Frontal cortex (tissue), 4 donors: ENCODE measurements at places on chromosomes 6 and 20.

GRCh38 chr6:164086076-164086887, 671.8 kb downstream of the QKI start:
- no peak for DNase-seq

DNA sequence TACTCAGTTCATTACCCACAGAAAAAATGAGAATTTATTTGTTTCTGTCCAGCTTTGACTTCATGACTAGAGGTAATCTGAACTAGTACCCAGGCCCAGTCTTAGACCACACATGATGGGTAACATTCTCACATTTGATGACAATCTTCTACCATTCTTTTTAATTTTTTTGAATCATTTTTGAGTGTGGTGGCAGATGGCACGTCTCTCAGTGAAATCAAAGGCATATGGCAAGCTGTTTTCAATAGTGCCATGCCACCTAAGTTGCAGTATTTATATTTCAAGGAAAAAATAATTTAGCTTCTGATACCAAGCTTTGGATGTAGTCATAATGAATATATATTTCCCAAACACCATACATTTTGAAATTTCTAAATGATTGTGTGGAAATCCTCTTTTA, 88.8 kb upstream of the HS3ST5 start:
- DNase-seq, result no peak

DNA sequence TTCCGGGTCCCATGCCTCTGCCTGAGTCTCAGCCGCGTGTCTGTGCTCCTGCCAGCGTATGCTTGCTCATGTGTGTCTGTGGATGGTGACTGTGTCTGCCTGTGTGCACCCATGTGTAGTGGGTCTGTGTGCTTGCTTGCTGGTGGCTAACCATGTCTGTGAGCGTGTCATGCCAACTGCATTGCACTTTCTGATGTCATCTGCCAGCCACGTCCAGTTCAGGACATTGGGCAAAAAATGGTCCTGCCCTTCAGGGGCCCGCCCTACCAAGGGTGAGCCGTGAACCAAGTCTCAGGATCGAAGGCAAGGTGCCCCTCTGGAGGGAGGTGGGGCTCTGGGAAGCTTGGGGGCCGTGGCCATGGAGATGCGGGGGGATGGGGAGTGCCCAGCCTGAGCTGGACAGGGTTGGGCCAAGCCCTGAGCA, 9.4 kb upstream of the ZBTB46 start:
- DNase-seq, result no peak

- no peak for DNase-seq
These were observed 168.9 kb downstream of the FRK start for GRCh38 chr6:115891750-115892149.

DNA sequence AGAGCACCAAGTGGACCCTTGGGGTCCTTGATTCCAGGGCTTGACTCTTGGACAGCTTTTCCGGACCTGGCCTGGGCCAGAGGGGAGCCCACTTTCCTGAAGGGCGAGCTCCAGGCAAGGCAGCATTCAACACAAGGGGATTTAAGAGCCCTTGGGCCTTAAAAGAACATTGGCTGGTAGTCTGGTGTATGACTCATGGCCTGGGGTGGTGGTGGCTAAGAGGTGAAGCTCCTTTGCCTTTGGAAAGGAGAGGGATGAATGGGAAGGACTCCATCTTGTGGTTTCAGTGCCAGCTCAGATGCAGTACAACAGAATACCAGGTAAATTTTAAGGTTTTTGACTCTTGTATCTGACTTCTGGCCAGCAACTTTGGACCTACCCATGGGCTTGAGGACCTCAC, 760.7 kb downstream of the GRIK2 start:
- DNase-seq, result no peak

- no peak for DNase-seq
These were observed 248.7 kb upstream of the RREB1 start for GRCh38 chr6:6859105-6859504.

DNA sequence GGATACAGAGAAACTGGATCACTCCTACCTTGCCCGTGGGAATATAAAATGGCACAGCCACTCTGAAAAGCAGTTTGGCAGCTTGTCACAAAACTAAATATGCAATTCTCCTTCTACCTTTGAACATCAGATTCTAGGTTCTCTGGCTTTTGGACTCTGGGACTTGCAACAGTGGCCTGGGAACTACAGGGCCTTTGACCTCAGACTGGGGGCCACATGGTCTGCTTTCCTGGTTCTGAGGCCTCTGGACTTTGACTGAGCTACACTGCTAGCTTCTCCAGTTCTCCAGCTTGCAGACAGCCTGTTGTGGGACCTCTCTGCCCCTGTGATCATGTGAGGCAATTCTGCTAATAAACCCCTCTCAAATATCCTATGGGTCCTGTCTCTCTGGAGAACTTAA, 168.8 kb downstream of the CDH26 start:
- DNase-seq, result no peak

DNA sequence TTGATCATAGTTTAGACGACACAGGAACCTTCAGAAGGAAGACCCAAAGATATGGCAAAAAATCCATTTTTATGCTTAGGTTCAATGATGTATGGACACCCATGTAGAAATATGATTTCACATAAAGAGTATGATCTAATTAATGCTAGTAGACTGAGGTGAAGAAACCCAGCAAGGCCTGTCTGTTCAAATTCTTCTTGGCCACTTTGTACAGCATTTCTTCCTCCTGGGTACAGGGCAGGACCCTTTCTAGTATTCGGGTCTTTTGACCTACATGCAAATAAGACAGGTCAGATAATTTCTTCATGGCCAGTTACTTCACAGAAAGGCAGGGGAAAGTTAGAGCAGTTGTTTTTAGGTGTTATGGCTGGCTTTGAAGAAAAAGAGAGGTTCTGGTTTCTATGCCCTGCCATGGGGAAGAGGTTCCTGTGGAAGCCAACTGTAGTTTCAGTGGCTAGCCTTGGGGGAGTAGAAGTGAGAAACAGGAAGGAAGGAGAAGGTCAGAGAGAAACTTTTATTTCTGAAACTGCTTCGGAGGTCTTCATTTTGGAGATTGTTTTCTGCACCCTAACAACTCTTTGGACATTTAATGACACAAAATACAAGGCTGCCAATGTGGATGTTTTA, 208.3 kb downstream of the PTPRK start:
- DNase-seq, result no peak

DNA sequence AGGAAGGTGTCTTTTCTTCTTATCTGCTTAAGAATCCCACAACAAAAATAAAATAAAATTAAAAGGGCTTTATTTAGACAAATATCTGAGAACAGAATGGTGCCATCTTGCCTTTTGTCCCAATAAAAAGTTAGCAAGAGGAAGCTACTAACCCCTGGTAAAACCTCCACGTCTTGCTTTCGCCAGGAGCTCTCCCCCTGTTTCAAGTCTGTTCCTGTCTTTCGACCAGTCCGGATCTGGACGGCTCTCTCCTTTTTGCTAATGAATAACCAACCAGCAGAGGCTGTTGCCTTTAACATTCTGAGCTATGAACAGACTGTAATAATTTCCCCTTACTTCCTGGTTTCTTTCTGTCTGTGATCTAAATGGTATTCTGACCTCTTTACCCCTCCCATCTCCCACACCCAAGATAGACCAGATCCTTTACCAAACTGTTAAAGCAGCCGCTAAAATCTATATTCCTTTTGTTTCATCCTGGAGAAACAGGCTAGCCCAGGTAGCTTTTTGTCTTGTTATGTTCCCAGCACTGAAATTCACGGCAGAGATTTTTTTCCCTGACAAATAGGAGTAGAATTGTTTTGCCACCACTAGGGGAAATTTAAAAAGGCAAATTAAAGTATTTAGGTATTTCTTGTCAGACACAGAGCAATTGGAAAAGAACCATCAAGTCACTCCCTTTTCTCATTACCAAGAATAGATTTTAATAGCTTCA, at the start of gene FRK:
FRK (minus strand) TSS at position 320 of the 712 bp plus-strand sequence. CDS start 580 bp downstream, outside the sequence.
- no peak for DNase-seq

GRCh38 chr6:135311446-135312200, 130.5 kb downstream of the MYB start:
- no peak for DNase-seq

DNA sequence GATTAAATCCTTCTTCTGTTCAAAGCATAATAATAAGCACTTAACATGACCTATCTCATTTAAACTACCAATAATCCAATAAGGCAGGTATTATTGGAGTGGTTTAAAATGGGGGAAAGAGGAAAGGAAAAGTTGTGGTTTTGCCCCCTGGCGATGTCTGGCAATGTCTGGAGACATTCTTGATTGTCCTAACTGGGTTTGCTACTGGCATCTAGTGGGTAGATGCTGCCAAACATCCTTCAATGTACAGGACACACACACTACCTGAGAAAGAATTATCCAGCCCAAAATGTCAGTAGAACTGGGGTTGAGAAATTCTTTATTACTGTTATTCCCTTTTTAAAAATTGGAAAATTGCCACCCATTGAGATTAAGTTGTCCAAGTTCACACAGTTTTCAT, 25.2 kb upstream of the SRSF6 start:
- DNase-seq, result no peak

- DNase-seq, result no peak
These were observed 66.6 kb downstream of the TNFAIP3 start for GRCh38 chr6:137933696-137934095.

DNA sequence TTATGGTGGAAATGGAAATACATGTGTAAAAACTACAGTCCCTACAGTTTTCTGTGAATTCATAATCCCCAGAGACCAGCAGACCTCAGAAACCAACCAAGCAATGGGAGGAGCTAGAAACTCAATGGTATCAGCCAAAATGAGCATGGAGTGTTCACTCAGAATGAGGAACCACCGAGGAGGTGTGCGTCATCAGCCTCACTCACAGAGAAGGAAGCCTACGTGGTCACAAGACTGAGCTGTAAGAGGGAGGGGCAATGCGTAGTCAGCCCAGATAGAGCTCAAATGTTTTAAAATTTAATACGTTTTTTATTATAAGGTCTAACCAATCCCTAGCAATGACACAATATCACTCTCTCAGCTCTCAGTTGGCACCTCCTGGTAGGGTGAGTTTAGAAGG, 17.4 kb downstream of the MYLK4 start:
- DNase-seq, result peak; percentile 35

DNA sequence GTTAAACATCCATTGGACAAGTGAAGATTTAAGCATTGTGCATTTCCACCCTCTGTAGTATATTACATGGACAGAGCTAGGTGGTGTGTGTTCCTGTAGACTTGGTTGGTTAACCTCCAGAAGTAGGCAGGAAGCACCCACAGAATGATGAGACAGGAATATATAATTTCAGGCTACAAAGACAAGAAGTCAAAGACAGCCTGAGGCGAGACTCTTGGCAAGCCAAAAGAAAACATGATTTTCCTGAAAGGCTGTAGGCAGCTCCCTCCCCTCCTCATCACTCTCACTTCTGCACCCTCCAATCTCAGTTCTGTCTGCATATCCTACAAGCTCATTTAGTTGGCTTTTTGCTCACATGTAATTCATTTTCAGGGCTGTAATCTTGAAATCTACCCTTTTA, 110.0 kb upstream of the SLC35B3 start:
- DNase-seq, result no peak

GRCh38 chr20:57403216-57403615, 12.0 kb downstream of the RBM38 start:
- no peak for DNase-seq

DNA sequence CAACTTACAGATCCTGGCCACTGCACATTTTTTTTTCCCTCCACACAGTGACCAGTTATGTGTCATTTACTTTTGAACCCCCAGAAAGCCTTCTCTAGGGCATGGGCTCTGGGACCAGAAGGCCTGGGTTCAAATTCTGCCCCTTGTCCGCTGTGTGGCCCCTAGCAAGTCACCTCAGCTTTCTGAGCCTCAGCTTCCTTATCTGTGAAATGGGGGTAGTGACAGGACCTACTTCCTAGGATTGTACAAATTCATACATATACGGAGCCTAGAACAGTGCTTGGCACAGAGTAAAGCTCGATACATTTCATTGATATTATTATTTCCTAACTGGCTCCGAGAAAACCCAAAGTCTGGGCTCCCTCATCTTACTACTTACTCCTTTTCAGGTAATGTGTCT, 1.6 kb downstream of the BPI start:
- DNase-seq, result no peak

DNA sequence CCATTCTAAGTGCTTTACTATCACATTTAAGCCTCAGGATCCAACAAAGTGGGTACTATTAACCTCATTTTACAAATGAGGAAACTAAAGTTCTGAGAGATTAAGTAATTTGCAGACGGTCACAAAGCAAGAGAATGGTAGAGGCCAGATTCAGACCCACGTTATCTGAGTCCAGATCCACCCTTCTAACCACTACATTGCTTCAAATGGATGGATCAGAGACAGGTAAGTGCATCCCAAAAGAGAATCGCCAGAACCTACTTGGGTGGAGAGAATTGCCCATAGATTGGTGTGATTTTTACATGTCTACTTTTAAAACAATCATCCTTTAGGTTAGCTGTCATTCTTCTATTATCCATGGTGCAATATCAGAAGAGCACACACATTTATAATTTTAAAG, 7.1 kb downstream of the MAN1A1 start:
- DNase-seq, result no peak

DNA sequence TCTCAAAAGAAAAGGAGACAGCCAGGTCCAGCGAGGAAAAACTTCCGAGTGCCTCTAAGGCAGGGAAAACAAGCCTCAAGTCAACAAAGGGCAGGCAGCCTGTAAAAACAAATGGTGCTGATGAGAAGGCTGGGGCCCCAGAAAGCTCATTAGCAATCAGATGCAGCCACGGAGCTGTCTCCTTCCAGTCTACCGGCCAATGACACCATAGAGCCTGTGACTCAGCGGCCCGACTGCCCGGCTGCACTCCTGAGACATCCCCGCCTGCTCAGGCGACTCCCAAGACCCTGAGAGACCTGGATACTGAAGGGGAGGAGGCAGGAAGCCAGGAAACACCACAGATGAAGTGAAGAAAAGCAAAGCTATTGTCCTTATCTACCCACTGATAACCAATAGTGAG, 120.1 kb upstream of the HDDC2 start:
- DNase-seq, result no peak

DNA sequence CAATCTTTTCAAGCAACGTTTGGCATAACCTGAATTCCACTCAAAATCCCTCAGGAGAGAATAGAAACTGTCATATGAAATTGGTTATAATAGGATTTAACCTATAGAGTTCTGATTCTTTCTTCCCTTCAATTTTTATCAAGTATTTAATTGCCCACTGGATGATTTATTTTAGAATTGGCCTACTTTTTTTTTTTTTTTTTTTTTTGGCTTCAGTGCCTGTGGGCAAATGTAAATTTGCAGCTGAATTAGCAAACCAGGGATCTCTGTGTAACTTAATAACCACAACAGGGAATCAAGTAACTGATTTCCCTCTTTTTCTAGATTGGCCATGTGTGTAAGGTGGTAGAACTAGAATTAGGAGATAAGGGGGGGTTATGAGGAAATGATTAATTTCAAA, 157.0 kb downstream of the SOX4 start:
- DNase-seq, result no peak

GRCh38 chr6:126118936-126119335, 132.6 kb downstream of the TRMT11 start:
- no peak for DNase-seq
